Ovary (tissue), 10 donors: ENCODE measurements at places on chromosomes 5 and 9. TPM values are rescaled to one million over a fixed set of nuclear protein-coding genes. Genes with fewer than 3 reads are reported as not detected.

- peak; percentile 31 for DNase-seq
Measured at GRCh38 chr9:71607461-71607881, 160.8 kb downstream of the CEMIP2 start.

- DNase-seq: no peak
Measured at GRCh38 chr5:171528865-171529614, 109.6 kb downstream of the FGF18 start.

GRCh38 chr5:40492056-40492455 lies 187.7 kb upstream of the PTGER4 start:
- DNase-seq: no peak

GRCh38 chr5:57181154-57181553 lies 7.3 kb downstream of the GPBP1 start:
- no peak for DNase-seq

Gene CCL27
- not detected for total RNA-seq

DNA sequence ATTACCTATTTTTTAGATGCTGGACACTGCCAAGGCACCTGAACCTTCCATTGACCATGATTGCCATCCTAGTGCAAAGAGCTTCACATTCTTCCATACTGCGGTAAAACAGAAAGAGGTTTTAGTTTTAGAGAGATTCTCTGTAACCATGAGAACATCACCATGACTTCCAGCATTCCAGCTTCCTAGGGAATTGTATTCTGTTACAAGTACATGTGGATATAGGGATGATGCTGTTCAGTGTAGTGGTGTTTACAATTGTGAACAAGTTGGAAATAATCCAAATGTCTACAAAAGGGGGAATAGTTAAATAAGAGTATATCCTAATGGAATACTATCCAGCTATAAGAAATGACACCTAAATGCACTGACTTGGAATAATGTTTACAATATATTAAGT lies 22.4 kb downstream of the NIPSNAP3B start:
- no peak for DNase-seq

GRCh38 chr9:114633438-114634089 lies 22.5 kb downstream of the TMEM268 start:
- DNase-seq: no peak

GRCh38 chr9:126624912-126625311 lies 11.2 kb downstream of the LMX1B start:
- no peak for DNase-seq

Gene HRCT1
- 5.7 TPM for total RNA-seq

DNA sequence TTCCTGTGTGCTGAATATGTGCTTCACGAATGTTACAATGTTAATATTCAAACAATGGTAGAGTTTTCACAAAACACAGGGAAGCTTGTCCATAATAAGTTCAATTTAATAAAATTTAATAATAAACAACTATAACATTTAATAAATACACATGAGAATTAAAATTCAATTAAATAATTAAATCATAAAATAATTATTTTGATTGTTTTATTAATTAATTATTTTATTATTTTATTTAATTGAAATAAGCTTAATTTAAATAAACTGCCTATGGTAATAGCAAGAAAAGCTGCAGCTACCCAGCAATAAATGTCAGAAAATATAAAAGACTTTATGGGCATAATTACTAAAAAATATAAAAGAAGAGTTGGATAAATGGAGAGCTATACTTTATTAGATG lies 149.0 kb upstream of the NFIB start:
- DNase-seq: no peak

Gene NMRK1
- total RNA-seq: 40.0 TPM

- no peak for DNase-seq
Measured at GRCh38 chr9:110986529-110986928, 51.7 kb downstream of the LPAR1 start.

Gene ZFP2
- 3.2 TPM for total RNA-seq

Gene RNF183
- not detected for total RNA-seq

Gene FBLL1
- total RNA-seq: 0.60 TPM

Gene AGGF1
- 17.4 TPM for total RNA-seq

Gene SARDH
- total RNA-seq: 3.2 TPM

GRCh38 chr9:93114169-93114983 lies 18.4 kb downstream of the CARD19 start:
- DNase-seq: peak; percentile 36

Gene ENTPD8
- total RNA-seq: 0.10 TPM

DNA sequence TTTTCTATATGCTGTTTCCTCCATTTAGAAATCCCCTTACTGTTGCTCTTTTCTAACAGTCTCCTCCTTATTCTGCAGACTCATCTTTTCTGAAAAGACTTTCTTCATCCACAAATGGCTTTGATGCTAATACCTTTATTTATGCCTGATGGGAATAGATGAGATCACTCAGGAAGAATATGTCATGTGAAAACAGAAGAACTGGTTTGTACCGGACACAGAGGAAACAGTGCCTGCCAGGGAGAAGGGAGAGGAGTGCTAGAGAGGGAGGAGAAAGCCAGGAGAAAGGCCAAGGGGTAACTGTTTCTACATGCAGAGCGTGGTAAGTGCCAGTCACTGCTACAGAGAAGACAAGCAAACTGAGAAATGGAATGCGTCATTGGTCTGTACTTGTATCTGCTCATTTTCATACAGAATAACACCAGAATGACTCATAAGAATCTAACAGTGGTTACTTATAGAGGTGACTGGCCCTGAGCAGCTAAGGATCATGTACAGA lies 45.9 kb upstream of the PJA2 start:
- DNase-seq: peak; percentile 18

DNA sequence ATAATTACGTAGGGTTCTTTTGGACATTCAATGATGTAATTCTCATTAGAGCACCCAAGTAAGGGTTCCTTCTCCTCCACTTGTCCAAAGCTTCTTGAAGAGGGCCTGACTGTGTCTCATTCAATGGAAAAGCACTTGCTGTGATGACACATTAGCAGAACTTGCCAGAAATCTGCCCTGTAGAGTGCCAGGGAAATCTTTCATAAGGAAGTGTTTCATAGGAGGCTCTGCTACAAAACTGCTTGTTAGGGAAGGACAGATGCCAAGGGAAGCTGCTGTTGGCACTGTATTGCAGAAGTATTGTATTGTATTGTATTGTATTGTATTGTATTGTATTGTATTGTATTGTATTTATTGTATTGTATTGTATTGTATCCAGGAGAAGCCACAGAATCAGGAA lies 45.5 kb upstream of the MPDZ start:
- no peak for DNase-seq

Gene GLDC
- total RNA-seq: 0.52 TPM

DNA sequence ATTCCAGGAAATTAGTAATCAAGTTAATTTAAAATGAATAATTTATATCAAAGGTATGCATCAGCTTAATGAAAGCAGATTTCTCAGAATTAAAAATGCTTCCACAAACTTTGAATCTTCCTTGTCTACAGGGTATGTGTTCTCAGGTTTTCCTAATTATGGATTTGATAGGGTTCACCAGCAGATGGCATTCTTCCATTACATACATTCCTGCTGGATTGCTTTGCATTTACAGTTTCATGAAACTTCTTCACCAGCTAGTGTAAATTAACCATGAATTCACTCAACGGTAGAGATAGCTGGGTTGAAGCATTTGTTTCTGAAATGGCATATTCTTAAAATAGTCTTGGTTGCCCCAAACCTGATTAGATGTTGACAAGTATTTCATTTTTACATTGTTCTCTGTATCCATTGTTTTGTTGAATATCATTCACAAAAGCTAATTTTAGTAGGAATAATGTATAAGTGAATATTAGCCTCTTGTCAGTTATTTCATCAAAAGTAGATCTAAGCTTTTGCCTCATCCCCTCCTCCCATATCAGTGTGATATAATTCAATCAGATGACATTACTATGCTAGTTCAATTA lies 68.7 kb upstream of the WDR41 start:
- DNase-seq: no peak

Gene ARHGEF37
- total RNA-seq: 6.2 TPM
